ENCODE measurements at places on chromosomes 2 and 18.

- DNase-seq: no peak
Measured at GRCh38 chr18:13394801-13395200, 176.2 kb downstream of the LDLRAD4 start.

- DNase-seq: no peak
Measured at GRCh38 chr2:40030456-40030975, 251.5 kb upstream of the THUMPD2 start.

DNA sequence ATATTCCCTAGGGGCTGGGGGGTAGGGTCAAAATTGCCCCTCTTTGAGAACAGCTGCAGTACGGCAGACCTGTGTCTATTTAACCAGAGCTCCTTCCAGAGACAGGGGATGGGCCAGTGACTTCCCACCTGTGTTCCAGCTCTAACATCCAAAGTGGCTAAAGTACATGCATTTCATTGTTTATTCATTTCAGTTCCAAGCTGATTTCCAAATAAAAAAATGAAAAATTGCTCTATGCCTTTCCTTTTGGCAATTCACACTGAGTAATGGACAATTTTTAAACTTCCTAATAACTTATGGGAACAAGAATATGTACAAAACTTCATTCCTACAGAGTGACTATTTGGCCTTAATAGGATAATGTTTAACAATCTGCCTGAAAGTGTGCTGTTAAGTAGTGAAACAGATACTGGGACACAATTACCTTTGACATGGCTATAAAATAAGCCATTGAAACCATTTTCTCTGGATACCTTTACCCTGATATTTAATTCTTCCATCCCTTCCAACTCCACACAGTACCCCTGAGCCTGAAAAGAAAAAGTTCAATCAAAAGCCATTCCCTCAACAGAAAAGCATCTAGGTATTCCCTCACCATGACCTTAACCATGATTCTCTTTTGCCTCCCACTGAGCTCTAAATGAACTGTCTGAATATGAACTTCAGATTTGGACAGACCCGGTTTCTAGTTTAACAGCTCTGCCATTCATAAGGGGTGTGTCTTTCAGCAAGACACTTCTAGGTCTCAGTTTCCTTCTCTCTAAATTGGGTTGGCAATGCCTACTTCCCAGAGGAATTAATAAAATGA is 73.1 kb downstream of the RDH14 start:
- no peak for DNase-seq

DNA sequence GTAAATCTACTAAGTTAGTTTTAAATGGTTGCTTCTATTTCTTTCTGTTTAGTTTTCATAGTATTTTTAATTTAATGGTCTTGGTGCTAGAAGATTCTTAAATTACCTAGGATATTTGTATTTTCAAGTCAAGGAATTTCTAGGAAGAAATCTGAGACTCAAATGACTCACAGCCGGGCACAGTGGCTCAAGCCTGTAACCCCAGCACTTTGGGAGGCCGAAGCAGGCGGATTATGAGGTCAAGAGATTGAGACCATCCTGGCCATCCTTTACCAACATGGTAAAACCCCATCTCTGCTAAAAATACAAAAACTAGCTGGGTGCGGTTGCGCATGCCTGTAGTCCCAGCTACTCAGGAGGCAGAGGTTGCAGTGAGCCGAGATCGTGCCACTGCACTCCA is 95.5 kb downstream of the C2orf74 start:
- DNase-seq: no peak

- no peak for DNase-seq
Measured at GRCh38 chr2:34815052-34815741, 1216.1 kb upstream of the FAM98A start.

DNA sequence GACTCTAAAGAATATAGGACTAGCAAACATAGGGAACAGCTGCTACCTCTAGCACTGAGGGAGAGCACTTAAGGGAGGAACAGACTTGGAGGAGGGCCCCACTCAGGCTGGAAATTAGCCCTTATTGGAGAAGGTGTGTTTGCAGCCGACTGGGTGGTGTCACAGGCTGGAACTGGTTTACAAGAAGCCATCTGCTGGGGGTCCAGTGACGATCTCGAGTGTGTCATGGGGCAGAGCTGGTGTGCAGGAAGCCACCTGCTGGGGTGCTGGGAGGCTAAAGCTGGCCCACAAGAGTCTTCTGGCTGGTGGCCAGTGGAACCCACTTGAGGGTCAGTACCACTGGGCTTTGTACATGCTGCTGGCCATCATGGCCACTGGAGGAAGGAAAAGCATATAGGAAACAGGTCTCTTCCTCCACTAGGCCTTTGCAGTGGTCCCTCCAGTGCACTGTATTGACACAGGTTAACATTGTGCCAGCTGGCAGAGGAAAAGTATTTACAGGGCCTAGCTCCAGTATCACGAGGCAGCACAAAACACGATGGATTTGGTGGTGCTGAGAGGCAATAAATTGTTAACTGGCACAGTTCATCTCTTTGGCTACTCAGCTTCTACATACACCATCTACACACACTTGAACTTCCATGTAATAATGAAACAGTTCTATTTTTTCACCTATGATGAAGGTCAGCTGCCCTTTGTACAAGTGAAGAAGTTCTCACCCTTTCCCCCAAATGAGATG is 43.6 kb downstream of the MAP3K20 start:
- no peak for DNase-seq

- DNase-seq: no peak
Measured at GRCh38 chr2:236584521-236585384, 15.1 kb downstream of the ACKR3 start.

DNA sequence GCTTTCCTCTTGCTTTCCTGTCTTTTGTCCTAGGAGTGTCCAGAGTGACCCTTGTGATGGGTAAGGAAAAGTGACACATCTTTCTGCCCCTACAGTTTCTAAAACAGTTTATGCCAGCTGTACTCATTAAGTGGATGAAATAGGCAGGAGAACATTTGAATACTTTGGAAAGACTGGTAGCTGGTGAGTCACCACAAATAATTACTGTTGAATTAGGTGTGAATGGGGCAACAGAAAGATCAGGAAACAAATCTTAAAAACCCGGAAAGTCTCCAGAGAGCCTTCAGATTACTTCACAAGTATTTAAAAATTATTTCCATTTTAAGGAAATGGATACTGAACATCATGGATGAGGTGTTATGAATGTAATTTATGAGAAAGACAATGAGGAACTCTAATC is 278.5 kb downstream of the CLIP4 start:
- DNase-seq: no peak

DNA sequence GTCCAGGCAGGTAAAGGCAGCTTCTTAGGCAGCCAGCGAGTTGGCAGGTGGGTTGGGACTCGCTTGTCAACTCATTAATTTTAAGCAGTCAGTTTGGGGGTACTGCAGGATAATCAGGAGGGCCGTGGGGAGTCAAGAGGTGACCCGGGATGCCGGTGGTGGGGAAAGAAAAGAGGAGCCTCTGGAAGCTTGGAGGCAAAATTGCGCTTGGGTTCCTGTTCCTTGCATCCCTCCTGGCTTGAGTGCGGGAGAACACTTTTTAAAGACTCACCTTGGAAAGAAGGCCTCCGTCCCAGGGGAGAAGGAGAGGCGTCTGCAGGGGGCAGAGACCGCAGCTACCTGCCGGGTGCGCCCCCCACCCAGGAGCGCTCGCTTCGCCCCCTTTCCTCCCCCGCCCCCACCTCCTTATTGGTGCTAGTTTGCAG is at the start of gene KCNJ3:
TSS of gene KCNJ3 (plus strand) at position 400 of the 425 bp plus-strand sequence. CDS start 81 bp downstream, outside the sequence.
- DNase-seq: no peak

DNA sequence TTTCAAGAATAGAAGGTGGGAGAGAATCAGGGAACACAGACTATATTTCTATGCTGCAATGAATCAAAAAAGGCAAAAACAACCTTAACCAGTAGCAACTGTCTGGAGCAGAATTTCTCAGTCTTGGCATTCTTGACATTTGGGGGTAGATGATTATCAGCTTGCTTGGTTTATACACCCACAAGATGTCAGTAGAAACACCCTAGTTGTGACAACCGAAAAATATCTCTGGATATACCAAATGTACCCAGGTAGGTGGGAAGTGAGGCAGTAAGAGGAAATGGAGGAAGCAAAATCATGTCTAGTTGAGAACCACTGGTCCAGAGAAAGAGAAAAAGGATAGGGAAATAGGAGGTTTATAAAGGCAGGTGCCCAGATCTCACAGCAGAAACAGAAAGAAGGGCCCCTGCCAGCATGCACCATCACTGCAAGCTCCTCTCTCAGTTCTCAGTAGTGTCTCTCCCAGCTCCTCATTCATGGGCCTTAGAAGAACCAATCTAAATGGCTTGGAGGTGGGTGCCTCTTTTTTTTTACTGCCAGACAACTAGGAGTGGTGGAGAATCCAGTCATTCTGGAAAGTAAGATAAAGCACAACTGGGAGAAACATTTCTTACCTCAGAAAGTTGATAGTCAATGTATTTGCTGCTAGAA is 50.4 kb downstream of the MBD2 start:
- DNase-seq: no peak

GRCh38 chr2:63862806-63863205 is 21.1 kb downstream of the UGP2 start:
- no peak for DNase-seq

GRCh38 chr18:48492880-48493279 is 46.0 kb upstream of the CTIF start:
- no peak for DNase-seq

GRCh38 chr2:12807907-12808810 is 91.4 kb downstream of the TRIB2 start:
- DNase-seq: no peak

GRCh38 chr2:15640261-15640711 is 48.6 kb downstream of the DDX1 start:
- DNase-seq: no peak

GRCh38 chr18:4640349-4641012 is 185.4 kb upstream of the DLGAP1 start:
- no peak for DNase-seq

GRCh38 chr18:48542513-48543181 is 3.8 kb downstream of the CTIF start:
- no peak for DNase-seq

DNA sequence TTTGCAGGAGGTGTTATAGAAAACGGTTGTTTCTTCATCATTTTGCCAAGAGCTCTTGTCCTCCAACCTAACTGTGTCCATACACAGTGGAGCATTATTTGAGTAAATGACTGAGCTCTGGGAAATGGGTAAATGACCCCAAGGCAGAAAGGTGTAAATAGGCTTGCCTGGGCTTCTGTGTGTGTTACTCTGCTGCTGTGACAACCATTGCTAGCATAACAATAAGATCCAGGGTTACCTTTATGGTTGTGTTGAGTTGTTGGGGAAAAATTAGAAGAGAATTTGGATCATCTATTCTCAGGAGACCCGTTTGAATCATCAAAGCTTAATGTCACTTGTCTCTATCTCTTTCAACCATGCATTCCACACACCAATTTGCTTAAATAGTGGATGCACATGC is 672.7 kb downstream of the DPP10 start:
- DNase-seq: no peak

DNA sequence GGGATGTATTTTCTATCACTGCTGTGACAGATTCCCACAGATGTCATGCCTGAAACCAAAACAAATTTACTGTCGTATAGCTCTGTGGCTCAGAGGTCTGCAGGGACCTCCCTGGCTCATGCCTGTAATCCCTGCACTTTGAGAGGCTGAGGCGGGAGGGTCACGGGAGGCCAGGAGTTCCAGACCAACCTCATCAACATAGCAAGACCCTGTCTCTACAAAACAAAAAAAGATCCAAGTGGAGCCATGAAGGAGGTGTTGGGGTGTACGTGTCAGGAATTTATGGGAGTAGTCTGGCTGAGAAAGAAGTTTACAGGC is 51.0 kb upstream of the FAHD2A start:
- DNase-seq: no peak

- DNase-seq: no peak
Measured at GRCh38 chr2:150387586-150388288, 99.7 kb downstream of the RND3 start.

GRCh38 chr2:170573671-170574070 is 141.5 kb upstream of the SP5 start:
- DNase-seq: no peak

- no peak for DNase-seq
Measured at GRCh38 chr2:205752296-205752820, 70.1 kb downstream of the NRP2 start.

- DNase-seq: no peak
Measured at GRCh38 chr18:48742706-48743475, 204.1 kb downstream of the CTIF start.

GRCh38 chr18:66616523-66616983 is 12.7 kb upstream of the CDH19 start:
- DNase-seq: no peak

- DNase-seq: no peak
Measured at GRCh38 chr18:34364699-34365098, 140.0 kb upstream of the NOL4 start.

GRCh38 chr2:113757138-113757657 is 756 bp upstream of the SLC35F5 start:
- DNase-seq: no peak

DNA sequence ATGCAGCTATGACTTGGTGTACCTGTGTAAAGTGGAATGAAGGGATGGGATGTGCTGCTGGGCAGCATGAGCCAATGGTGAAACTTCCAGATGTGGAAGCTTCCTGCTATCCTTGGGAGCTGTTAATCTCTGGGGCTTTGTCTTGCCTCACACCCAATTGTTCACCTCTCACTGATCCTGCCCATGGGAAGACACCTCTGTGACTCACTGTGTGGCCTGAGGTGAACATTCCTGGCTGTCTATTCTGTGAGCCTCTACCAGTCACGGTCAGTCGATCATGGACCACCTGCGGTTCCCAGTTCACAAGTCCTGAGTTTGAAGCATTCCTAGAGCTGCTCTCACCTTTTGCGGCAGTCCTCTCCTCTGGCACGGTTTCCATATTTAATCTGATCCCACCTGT is 12.1 kb downstream of the NEURL3 start:
- DNase-seq: no peak

DNA sequence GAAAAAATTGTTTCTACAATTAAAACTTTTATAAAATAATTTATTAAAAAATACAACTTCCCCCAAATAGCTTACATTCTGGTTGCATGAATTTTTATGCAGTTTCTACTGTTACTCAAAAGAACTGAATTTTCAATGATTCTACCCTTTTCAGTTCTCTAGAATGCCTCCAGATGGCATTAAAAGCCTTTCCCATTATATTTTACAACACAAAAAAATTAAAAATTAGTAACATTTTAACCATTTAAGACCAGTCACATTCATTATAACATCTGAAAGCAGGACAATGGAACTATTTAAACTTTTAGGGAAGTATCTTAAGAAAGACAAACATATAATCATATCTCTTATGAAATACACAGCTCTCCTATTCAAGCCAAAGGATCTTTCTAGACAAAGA is 236.0 kb upstream of the REV1 start:
- DNase-seq: no peak

DNA sequence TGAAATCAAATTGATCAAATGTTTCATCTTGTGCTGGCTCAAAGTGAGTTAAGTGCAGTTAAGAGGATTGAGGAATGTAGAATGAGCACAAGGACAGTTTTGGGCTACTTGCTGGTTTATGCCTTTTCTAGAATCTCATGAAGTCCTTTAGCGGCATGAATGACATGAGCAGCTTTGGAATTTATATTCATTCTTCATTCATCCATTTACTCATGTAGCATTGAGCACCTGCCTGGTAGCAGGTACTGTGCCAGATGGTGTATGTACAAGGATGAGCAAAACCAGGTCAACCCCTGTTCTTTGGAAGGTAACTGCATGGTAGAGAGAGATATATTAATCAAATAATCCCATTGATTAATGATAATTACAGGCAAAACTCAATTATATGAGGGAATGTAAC is 1.2 kb downstream of the ICOS start:
- DNase-seq: no peak

Measured in activated T-helper 1 cell treated with anti-CD3 and anti-CD28 coated beads, Interleukin-2, amount 50 U/mL, for 16 hours (primary cell).